Smooth muscle cell of the umbilical artery (primary cell): ENCODE measurements at places on chromosomes 16 and 17. TPM values are rescaled to one million over a fixed set of nuclear protein-coding genes. Genes with fewer than 3 reads are reported as not detected.

The PLK1 gene
- 3.3 and 13.5 TPM in 2 replicates for total RNA-seq

The SPATA32 gene
- total RNA-seq = not detected in 2 replicates

The PIRT gene
- total RNA-seq = not detected in 2 replicates

The ACACA gene
- 58.8 and 104 TPM in 2 replicates for total RNA-seq

The SYCE1L gene
- not detected in 2 replicates for total RNA-seq

The TTYH2 gene
- 3.6 and 5.3 TPM in 2 replicates for total RNA-seq
